ENCODE measurements at places on chromosomes 3 and 15.

DNA sequence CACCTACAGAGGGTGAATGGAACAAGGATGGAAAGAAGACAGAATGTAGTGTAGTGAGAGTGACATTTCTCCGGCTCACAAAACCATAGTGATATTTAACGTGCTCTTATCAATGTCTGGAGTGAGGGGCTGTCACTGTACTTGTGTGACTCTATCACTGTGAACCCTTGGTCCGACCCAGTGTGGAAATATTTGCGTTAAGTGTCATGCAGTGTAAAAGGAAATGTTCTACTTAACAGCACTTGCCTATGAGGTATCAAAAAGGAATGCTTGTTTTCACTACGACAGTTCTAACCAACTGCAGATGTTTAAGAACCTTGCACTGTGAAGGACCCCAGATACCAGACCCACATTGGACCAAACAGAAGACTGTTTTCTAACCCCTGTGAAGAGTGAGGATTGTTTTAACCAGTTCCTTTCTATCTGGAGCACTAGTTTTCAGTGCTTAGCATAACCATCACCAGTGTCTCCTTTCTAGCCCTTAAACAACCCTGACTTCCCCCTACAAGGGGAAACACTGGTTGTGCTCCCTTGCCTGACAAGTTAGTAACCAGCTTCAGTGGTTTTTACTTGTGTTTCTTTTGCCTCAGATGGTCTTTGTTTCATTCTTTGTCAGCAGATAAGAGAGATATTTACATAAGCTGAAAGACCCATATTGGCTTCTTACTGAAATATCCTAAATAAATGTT is 144.7 kb upstream of the ABHD17C start:
- DNase-seq, result no peak

GRCh38 chr3:11306817-11307589 is 34.8 kb downstream of the ATG7 start:
- DNase-seq, result no peak

DNA sequence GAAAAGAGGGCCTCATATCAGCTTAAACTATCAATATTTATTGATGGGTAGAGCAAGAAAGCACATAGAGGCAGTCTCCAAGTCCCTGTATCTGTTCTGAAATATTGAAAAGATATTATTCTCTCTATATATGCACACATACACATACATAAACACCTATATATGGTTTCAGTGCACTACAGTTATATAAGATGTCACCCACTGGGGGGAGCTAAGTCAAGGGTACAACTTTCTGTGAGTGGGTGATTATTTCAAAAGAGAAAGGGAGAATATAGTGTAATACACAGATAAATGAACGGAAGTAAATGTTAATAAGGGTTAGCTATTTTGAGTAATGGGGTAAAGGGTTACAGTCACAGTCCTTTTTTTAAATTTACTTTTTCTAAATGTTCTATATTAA is 8.8 kb downstream of the SNTN start:
- DNase-seq, result no peak

DNA sequence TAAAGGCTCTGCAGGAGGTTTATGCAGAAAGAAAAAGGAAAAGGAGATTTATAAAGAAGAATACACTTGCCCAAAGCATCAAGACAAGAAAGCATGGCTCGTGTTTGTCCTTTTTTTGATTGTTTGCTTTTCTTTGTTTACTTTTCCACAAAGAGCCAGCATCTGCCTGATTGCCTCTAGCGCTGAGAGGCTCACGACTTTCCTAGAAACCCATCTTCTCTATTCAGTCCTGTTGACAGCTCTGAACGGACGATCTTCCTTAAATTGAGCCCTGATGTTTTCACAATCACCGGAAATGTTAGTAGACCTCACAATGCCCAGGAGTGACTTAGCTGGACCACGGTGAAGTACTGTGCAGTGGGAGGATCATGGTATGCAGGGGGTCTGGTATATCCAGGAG is 12.4 kb downstream of the GP5 start:
- no peak for DNase-seq

DNA sequence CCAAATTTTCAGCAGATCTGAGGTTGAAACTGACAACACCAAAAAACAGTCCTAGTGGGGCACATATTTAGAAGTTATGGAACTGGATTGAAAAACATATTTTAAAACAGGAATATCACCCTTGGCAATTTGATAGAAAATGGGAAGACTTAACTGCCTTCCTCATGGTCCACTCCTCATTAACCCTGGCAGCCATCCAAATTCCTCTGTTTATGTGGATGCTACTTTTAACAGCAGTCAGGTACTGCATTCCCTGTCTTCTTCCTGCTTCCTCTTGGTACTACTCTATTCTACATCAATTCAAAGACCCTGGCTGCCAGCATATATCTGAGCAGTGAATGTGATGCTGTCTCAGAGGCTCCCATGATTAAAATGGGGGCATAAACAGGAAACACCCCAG is 54.3 kb downstream of the PDE8A start:
- DNase-seq, result no peak

DNA sequence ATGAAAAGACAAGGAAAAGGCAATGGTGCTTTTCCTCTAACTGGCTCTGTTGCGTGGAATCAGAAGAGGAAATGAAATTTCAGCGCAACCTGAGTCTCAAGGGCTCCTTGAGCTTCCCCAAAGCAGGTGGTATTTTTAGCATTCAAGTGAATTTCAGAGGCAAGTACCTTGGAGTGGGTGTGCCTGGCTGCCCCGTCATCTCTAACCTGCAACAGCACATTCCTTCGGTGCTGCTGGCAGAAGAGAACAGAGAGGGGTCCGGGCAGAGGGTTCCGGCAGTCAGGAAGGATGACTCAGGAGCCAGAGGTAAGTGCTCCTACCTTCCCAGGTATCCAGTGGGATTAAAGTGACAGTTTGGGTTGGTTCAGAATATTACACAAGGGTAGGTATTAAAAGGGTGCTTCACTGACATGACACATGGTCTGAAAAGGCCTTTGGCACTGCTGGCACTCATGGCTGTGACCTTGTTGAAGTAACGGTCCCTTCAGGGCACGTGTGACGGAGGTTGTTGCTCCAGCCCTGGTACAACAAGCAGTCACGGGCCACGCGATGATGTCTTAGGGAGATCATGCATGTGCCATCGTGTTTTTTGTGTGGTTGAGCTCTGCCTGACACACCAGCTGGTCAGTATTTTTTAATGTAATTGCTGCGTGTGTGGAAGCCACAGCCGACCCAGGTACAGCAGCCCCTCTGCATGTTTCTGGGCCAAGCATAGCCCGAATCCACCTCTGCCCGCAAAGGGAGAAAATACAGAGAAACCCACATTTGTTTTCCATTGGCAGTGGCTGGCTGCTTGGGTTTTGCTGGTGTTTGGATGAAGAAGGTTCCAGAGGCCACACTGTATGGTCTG is 75.7 kb downstream of the LRRK1 start:
- DNase-seq, result no peak

GRCh38 chr3:130941793-130942192 is 47.9 kb downstream of the ATP2C1 start:
- no peak for DNase-seq
